CD4-positive, alpha-beta T cell treated with Interleukin-17A for 4 hours (primary cell): ENCODE measurements at places on chromosomes 7 and 10.

DNA sequence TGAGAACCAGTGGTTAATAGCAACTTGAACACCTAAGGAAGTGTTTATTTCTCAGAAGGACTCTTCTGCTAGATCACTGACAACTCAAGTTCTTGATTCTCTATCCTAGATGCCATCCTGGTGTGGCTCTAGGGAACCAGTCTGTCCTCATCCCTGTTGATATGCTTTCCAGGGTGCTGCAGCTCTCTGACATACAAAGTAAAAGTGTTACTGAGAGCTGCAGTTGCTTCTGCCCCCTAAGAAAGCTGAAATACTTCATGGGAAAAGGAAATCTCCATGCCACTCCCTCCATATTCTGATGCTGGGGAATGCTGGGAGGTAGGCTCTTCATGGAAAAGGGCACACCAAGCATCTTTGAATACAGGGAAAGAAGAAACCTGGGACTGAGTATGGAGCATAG, 168.1 kb downstream of the KLF6 start:
- no peak for DNase-seq

DNA sequence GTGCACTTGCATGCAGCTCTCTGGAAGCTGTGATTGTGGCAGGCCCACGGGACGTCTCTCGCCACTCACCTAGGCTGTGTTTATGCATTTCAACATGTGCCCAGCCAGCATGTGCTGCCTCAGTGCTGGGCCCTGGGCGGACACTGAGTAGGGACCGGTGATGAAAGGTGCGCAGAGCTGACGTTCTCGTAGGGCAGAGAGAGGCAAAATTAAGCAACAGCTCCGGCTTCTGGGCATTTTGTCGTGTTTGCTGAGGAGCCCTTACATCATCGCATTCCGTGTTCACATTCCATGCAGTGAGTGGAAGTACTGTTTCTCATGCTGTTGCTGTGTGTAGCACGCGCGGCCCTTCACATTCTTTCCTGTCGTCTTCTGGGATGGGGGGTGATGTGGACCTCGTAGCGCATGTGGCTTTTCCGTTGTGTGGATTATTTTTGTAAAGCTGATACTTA, 50.5 kb downstream of the PRF1 start:
- DNase-seq = no peak

DNA sequence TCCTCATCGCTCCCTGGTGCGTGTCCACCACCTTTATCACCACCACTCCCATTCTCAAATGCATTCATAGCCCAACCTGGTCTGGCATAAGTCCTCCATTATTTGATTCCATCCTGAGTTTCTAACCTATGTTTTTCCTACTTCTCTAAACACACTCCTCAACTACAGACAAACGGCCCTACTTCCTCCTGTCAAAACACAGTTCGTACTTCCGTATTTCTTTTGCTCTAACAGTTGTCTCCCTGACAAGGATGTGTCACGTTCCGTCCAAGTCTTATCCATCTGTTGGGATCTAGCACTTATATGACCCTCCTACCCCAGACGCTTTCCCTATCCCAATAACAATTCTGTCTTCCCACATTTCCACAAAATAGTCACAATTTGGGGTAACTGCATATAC, 46.8 kb downstream of the DOCK4 start:
- DNase-seq = no peak

GRCh38 chr10:133186416-133187090, 26.5 kb downstream of the KNDC1 start:
- no peak for DNase-seq

- no peak for DNase-seq
These were observed 253.8 kb downstream of the CSTF2T start for GRCh38 chr10:51445588-51445987.

DNA sequence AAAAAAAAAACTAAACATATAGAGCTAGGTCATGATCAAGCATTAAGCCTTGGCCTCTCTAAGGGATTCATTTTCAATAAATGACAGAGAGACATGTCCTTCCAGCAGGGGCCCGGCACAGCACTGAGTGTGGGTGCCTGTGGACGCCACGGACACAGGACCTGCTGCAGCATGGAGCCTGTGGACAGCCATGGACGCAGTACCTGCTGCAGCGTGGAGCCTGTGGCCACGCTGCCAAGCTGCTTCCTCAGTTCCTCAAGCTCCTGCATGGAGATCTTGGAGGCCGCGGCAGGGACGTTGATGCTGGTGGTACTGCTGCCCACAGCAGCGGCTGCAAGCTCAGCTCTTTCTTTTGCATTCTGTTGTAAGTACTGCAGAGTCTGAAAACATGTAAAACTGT, 9.4 kb downstream of the TUBGCP2 start:
- no peak for DNase-seq
